ENCODE measurements at places on chromosomes 1 and 21.

DNA sequence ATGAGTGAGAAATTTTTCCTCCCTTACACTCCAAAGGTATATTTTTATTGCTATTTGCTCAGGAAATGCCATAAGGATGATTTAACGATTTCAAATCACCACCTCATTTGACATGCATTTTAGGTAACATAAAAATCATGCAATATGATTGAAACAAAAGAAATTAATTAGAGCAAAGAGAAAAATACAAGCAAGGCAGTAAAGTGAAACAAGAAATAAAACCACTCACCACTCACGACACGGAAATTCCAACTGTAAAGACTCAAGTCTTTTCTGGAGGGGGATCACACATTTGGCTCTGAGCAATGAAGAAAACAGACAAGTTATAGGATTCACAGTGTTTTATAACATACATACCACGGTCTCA lies 86.8 kb upstream of the ARHGAP29 start:
- no peak for DNase-seq

DNA sequence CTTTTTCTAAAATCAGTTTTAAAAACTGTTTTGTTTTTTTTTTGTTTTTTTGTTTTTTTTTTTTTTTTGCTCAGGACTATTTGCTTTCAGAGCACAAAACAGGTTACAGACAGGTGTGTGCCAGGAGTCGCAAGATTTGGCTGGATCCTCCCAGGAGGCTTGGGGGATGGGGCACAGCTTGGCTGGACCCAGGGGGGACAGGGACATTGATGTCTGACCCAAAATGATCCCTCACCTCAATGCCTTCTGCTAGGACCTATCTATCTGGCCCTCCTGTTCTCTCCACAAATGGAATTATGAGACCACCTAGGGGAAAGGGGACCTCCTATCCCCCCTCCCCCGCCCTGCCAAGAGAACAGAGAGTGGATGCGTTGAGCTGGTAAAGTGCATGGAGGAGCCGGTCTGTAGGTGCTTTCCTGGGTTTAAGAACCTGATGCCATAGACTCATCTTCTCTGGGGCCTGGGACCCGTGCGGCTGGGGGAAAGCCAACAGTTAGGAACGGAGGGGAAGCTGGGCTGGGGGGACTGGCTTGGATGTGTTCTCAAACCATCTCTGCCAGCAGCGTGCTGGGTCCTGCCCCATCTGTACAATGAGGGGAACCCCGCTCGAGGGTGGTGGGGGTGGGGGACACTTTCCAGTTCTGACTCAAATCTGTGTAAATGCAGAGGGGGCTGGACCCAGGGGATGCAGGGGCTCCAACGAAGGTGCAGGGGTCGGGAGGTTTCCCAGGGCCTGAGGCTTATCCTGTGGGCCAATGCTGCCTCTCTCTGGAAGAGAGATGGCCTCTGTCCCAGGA lies 28.9 kb downstream of the RUNX3 start:
- no peak for DNase-seq

DNA sequence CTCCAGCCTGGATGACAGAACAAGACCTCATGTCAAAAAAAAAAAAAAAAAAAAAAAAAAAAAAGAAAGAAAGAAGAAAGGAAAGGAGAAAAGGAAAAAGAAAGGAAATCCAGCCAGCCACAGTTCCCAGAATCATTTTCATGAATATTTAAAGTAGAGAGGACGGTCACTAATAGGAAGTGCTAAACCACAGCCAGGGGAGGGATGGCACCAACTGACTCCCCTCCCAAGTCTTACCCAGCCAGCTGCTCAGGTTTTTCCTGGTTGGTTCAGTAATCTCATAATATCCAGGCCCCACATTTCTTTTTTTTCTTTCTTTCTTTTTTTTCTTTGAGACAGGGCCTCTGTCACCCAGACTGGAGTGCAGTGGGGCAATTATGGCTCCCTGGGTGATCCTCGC lies 63.9 kb upstream of the AK4 start:
- DNase-seq: no peak

- no peak for DNase-seq
Observed at GRCh38 chr1:32798679-32799416, 18.3 kb downstream of the YARS1 start.

GRCh38 chr21:41924368-41924754 lies 29.5 kb downstream of the C2CD2 start:
- DNase-seq: no peak

Data from stimulated activated CD8-positive, alpha-beta memory T cell treated with anti-CD3 and anti-CD28 coated beads, Interleukin-15, amount 100 ng/mL, for 4 hours (primary cell).